AML-193 (cell line): ENCODE measurements at places on chromosomes 16 and 17.

- no peak for DNase-seq
These were observed 348 bp downstream of the MPP2 start for GRCh38 chr17:43906951-43907424.

DNA sequence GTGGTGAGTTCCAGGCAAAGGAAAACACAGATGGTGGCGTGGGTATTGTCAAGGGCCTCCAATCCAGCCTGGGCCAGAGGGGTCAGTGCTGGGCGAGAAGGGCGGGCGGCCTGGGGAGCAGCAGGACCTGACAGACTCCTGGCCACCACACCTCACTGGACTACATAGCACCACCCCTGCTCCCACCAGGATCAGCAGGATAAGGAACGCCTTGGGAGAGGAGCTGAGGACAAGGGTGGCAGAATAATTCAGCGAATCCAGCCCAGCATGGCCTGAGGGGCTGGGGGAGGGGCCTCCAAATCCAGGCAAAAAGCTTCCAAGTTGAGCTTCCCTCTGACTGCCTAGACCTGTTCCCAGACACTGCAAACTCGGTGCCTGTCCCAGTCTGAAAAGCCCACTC, 6.5 kb downstream of the DLX4 start:
- no peak for DNase-seq

DNA sequence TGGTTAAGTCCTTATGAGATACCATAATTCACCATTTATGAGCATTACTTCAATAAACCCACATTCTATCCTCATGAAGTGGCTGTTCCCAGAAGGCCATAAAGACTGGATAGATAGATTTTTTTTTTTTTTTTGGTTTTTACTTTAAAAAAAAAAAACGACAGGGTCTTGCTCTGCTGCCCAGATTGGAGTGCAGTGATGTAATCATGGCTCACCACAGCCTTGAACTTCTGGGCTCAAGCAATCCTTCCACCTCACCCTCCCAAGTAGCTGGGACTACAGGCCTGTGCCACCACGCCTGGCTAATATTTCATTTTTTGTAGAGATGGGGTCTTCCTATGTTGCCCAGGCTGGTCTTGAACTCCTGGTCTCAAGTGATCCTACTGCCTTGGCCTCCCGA, 102.3 kb downstream of the XYLT1 start:
- no peak for DNase-seq

DNA sequence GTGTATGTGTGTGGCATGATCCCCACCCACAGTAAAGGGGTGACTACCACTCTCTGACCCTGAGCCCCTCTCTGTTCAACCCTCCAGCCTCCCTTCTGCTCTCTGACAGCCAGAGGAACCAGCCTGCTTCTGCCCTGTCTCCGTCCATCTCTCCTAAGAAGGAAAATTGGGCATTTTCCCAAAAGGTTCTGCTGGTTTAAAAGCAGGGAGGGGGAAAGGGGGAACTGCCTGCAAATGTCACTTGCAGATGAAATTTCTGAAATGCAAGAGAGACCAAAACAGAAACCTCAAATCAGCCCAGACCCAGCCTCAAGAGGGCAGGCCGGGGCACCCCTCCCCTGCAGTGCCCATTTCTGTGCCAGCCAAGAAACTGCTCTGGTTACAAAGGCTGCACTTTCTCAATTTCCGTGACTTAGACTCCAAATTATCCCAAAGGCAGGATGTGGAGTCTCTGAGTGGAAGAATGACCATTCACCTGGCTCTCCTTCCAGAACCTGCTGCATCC, 197.9 kb downstream of the RBFOX3 start:
- no peak for DNase-seq

- DNase-seq, result no peak
These were observed 78.0 kb downstream of the JPH3 start for GRCh38 chr16:87680272-87680644.

DNA sequence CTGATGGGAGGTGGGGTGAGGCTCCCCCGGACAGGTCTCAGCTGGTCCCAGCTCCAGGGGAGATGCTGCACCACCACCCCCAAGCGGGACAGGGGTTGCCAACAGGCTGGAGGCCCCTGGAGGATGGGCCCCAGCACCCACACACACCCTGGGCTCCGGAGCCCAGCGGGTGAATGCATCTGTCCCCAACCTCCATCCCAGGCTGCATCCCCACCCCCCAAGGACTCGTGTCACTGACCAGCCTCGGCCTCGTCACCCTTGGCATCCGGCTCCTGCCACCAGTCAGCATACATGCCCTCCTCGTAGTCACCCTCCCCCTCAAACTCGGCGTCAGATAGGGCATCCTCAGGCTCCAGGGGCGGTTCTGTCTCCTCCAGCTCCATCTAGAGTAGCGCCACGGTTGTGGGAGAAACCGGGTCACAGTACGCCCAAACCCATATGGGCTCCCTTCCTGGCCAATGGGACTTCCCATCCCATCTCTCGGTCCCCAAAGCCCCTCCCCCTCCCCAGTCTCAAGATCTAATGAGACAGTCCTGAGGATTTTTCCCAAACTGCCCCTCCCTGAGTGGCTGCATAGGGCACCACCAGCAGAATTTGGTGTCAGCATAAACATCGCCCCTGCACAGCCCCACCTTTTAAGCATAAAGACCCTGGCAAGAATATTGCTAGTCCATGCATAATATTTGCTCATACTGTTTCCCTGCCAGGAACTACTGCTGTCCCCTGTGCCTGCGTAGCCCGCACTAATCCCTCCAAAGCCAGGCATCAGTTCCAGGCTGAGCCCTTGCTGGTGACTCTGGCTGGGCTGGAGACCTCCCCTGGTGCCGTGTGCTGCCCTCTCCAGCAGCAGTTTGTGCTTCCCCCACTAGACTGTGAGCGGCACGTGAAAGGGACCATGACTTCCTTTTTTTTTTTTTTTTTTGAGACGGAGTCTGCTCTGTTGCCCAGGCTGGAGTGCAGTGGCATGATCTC, 8.4 kb downstream of the P3H4 start:
- DNase-seq, result peak; percentile 28

GRCh38 chr17:70739065-70739464, 569.7 kb downstream of the KCNJ2 start:
- no peak for DNase-seq
